ENCODE measurements at places on chromosomes 11 and 22. TPM values are rescaled to one million over a fixed set of nuclear protein-coding genes. Genes with fewer than 3 reads are reported as not detected.

The MIOX gene
- not detected for total RNA-seq

The PLEKHA7 gene
- not detected for total RNA-seq

The LYVE1 gene
- 0.22 TPM for total RNA-seq

The OPCML gene
- total RNA-seq = 0.22 TPM

The CDC42EP1 gene
- 15.1 TPM for total RNA-seq

The MIAT gene
- 1.5 TPM for total RNA-seq

The LIF gene
- 16.5 TPM for total RNA-seq

The MRGPRX3 gene
- not detected for total RNA-seq

The ANGPTL5 gene
- total RNA-seq = not detected

The DUSP8 gene
- total RNA-seq = 0.44 TPM

The C22orf31 gene
- not detected for total RNA-seq

The OR52A1 gene
- not detected for total RNA-seq

The EHF gene
- total RNA-seq = not detected

The SYT13 gene
- total RNA-seq = not detected

The TPBGL gene
- total RNA-seq = not detected

The CAT gene
- total RNA-seq = 99.2 TPM

The TAF6L gene
- total RNA-seq = 30.7 TPM

The PGA4 gene
- total RNA-seq = not detected

The SMIM35 gene
- not detected for total RNA-seq

The KIRREL3 gene
- 2.6 TPM for total RNA-seq

The CARD18 gene
- not detected for total RNA-seq

The AKIP1 gene
- 45.6 TPM for total RNA-seq

The MN1 gene
- under 0.01 TPM for total RNA-seq

The RIBC2 gene
- total RNA-seq = 3.0 TPM

The SLC22A8 gene
- total RNA-seq = under 0.01 TPM

The GRIK4 gene
- 0.12 TPM for total RNA-seq

The GUCY1A2 gene
- total RNA-seq = 1.7 TPM

The DYNC2H1 gene
- 91.6 TPM for total RNA-seq

The ARSA gene
- 15.5 TPM for total RNA-seq

The GAL gene
- total RNA-seq = 3.3 TPM

The PSMA1 gene
- total RNA-seq = 207 TPM

The PPP2R1B gene
- total RNA-seq = 51.5 TPM

The RIMBP3B gene
- 0.11 TPM for total RNA-seq

The HTATIP2 gene
- 25.2 TPM for total RNA-seq

The FADS2 gene
- total RNA-seq = 476 TPM

The ALG8 gene
- 24.6 TPM for total RNA-seq
